ENCODE measurements at places on chromosomes 4 and X.

DNA sequence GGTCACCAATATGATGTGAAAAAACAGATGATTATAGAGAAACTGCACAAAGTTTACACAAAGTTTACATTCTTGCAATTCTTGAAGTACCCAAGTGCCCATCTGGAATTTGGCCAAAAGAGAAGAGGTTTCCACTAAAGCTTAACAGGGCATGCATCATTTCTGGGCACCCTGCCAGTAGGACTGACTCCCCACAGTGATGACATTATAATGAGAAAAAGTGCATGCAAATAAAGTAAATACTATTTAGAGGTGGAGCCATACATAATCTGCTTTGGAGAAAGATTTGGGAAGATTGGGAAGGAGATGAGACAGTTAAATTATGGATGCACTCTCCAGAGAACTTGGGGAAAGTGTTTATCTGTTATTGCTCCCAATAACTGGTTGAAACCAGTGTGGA lies 93.7 kb upstream of the TRPC3 start:
- no peak for DNase-seq

DNA sequence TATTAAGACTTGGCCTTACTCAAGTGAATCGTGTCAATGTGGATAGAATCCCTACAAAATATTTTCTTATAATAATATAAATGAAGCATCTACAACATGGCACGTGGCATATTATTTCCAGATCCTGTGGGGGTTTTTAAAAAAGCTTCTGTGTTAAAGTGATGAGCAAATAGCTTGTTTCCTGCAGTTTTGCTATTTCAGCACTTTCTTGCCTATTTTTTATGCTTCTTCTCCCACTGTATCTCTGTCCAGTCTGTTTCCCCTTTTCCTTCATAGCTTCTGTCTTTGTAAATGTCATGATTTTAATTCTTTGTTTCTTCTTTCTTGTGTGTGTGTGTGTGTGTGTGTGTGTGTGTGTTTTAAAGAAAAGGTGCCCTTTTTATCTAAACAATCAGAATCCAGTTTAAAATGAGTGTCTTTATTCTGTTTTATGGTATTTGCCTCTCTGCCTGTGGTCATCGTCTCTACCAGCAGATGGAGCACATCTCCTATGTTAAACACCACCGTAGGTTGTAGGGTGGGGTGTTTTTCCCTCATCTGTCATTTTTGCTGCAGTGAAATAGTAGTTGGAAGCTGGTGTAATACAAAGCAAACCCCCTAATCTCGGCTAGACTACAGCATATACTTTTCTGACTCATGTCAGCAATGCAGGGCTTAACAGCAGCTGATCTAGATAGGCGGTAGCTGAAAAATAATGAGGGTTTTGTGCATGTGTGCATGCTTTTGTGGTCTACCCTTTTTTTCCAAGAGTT lies 33.1 kb downstream of the FTHL17 start:
- peak; percentile 68 for DNase-seq

GRCh38 chr4:123787512-123788080 lies 391.0 kb downstream of the SPRY1 start:
- DNase-seq, result no peak

DNA sequence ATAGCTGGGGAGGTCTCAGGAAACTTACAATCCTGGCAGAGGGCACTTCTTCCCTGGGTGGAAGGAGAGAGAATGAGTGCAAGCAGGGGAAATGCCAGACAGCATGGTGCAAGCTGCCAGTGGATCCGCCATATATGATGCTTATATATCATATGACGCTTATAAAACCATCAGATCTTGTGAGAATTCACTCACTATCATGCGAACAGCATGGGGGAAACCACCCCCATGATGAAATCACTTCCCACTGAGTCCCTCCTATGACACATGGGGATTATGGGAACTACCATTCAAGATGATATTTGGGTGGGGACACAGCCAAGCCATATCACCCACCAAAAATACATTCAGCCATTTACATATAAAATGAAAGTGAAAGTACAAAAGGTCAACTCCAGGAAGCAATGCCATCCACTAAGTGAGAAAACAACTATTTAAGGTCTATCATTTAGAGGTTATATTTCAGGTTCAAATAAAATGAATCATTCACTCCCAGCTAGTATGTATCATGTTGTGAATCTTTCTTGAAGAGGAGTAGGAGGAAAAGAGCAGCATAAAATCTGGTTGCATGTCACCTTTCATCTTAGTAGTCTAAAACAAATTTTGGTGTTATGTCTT lies 20.3 kb upstream of the DYNLT3 start:
- no peak for DNase-seq

GRCh38 chr4:80143307-80143679 lies 54.0 kb upstream of the PRDM8 start:
- DNase-seq, result no peak

GRCh38 chrX:128929271-128930057 lies 593.8 kb downstream of the SMARCA1 start:
- no peak for DNase-seq

GRCh38 chr4:52931243-52931642 lies 69.1 kb downstream of the RASL11B start:
- no peak for DNase-seq

GRCh38 chr4:78336093-78336943 lies 215.3 kb upstream of the ANXA3 start:
- DNase-seq, result no peak

GRCh38 chr4:111450867-111451266 lies 694.4 kb upstream of the FAM241A start:
- DNase-seq, result no peak

DNA sequence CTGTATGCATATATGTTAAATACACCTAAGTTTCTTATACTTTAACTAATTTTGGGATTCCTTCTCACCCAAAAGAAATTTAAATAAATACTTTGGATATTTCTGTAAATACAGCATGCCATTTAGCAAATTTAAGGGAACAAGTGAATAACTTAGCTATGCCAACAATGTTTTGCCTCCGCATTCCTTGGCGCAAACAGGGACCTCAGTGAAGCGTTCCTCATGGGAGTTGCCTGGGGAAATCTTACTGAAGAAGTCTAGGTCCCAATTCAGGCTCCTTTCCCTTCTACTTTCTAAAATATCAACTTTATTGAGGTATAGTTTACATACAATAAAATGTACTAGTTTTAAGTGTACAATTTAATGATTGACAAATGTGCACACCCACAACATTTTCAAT lies 25.0 kb downstream of the COL4A5 start:
- DNase-seq, result no peak

GRCh38 chrX:129695535-129695934 lies 40.8 kb upstream of the APLN start:
- DNase-seq, result no peak

GRCh38 chrX:19566359-19567222 lies 51.3 kb upstream of the MAP3K15 start:
- DNase-seq, result peak; percentile 87

GRCh38 chrX:118964252-118964651 lies 10.2 kb upstream of the LONRF3 start:
- no peak for DNase-seq

DNA sequence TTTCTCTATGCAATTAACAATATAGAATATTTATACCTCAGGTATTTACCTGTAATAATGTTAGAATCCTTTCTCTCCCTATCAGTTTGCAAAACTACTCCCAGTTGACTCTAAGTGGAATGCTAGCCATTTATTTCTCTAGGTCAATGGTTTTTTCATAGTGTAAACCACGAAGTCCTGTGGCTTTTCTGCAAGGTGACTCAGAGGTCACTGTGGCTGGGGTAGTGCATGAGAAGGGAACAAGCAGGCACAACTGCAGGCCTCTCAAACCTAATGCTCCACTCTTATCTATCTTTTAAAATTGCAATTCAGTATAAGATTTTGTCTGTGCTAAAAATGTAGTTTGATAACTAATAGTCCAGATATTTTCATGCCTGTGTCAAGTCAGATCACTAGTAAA lies 159.4 kb downstream of the ANTXR2 start:
- no peak for DNase-seq

DNA sequence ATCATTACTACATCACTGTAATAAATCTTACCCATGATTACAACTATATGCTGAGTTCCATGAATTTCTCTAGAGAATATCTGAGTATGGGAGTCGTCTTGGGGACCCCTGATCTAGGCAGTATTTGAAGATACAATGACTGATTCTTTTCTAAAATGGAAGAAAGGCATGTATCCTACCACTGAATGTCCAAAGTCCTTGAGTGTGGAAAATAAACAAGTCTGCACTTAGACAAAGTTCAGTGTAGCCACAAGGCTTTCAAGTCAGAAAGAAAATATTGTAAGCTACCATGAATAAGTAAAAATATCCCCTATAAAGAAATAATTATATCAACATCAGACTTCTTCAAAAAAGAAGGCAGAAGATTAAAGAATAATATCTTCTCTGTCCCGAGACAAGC lies 42.4 kb downstream of the ZNF674 start:
- no peak for DNase-seq

- no peak for DNase-seq
Observed at GRCh38 chr4:102799816-102800215, 27.5 kb downstream of the UBE2D3 start.

DNA sequence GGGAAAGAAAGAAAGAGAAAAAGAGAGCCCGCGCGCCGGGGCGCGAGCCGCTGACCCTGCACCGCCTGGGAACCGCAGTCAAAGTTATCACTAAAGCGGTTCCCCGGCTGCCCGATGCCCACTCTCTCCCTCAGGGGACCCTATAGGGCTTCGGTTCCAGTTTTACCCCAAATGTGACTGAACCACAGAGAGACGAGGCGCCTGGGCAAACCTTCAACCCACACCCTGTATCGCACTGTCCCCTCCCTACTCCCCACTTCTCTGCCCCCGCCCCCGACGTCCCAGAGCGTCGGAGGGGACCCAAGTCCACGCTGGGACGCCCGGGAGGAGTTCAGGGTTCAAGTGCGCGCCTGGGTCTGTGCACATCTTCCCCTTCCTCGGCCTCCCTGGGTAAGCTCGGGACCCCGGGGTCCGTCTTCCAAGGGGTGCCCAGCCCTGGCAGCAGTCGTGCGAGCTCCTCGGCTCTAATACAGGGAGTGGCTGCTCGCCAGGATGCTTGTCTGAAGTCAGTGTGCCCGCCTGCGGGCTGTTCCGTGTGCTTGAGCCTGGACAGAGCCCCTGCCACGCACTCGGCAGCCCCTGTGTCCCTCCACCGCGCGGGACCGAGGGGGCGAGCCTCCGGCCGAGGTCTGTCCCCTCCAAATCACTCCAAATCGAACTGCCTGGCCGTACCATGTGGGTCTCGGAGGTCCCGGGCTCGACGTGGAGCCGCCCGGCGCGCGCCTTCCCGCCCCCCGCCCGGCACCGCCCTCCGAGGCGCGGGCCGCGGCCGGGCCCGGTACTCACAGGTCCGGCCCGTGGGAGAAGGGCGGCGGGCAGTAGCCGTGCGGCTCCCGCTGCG lies 960 bp downstream of the TRPC3 start:
- no peak for DNase-seq

- no peak for DNase-seq
Observed at GRCh38 chrX:154596290-154596929, 11.5 kb downstream of the CTAG1A start.

DNA sequence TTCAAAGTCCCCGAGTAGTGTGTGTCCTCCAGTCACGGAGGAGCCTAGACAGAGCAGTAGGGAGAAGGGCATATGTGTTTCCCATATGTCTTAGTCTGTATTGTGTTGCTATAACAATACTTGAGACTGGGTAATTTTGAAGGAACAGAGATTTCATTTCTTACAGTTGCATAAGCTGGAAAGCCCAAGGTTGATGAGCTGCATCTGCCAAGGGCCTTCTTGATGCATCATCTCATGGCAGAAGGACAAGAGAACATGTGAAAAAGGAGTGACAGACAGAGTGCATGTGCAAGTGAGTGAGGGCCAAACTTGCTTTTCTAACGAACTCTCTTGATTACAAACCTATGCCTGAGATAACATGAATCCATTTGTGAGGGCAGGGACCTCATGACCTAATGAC lies 243.4 kb downstream of the ARHGAP10 start:
- DNase-seq, result no peak

DNA sequence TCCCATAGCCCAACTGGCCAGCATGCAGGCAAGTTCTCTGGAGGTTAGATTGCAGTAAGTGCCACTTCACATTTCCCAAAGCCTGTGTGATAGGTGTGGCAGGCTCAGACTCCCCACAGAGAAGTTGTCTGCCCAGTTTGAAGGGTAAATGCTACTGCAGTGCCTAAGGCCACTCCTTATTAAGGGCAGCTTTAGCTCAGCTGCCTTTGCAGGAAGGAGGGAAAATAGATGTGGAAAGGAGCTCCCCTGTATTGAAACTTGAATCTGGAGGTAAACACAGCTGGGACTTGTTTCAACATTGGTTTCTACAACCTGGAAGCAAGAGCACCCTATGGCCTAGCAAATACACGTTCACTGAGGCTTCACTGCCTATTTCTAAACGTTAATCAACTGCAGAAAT lies 22.4 kb downstream of the NEXMIF start:
- no peak for DNase-seq

- peak; percentile 32 for DNase-seq
Observed at GRCh38 chrX:17944833-17945497, 83.9 kb upstream of the RAI2 start.

GRCh38 chr4:56445699-56446098 lies 9.6 kb downstream of the PAICS start:
- DNase-seq, result no peak

GRCh38 chr4:13665701-13666660 lies 38.5 kb upstream of the BOD1L1 start:
- DNase-seq, result no peak

GRCh38 chr4:1237981-1238675 lies 10.8 kb downstream of the CTBP1 start:
- DNase-seq, result no peak

- DNase-seq, result no peak
Observed at GRCh38 chrX:13464599-13465275, 104.7 kb upstream of the EGFL6 start.

- no peak for DNase-seq
Observed at GRCh38 chr4:114857831-114858230, 255.6 kb downstream of the NDST4 start.

- peak; percentile 83 for DNase-seq
Observed at GRCh38 chr4:56909086-56909894, 1.6 kb downstream of the REST start.

DNA sequence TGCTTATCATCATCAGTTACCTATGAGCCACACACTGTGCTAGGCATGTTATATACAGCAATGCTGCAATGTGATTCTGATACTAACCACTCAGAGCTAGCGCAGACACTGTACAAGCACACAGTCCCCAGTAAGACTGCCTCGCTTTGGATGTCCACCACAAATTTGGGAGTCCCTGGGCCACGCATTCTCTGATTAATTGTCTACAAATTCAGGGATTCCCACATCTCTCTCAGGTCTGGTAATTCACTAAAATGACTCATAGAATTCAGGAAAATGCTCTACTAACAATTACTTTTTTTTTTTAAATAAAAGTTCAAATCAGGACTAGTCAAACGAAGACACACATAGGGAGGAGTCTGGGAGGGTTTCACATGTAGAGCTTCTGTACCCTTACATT lies 652.1 kb upstream of the AADAT start:
- no peak for DNase-seq

DNA sequence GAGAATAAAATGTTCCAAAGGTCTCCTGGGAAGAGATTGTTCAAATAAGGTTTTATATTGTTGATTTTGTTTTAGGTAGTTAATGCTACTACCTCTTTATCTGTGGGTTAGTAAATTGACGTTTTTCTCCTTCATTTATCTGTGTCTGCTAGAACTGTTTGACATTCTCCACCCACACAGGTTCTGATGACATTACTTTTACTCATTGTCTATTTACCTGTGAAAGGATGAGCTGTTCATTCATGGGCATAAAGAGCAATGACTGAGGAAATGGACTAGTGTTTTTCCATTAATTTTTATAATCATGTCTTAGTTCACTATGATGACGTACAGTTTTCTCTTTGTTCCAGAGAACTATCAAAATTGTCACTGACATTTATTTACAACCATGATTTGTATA lies 75.6 kb downstream of the CPE start:
- no peak for DNase-seq
